ENCODE measurements at places on chromosomes 16 and 17.

DNA sequence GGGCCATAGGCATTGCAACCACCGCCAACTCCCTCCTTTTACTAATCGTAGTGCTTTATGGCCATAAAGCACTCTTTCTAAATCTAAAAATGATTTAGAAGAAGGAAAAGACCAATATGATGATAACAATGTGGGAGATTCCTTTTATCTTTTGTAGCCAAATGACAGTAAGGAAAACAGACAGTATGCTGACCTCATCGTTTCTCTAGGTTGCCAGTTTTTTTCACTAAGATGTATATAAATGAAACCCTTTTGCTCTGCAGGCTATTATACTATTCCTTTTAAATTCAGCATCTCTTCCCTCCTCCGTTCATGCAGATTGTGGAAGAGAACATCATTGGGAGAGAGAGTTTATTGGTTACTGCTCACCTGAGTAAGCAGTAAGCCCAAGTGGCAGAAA is 25.3 kb downstream of the OTOA start:
- DNase-seq, result no peak

- no peak for DNase-seq
Measured at GRCh38 chr17:65556910-65557348, 4.5 kb downstream of the AXIN2 start.

- no peak for DNase-seq
Measured at GRCh38 chr17:70049801-70050591, 25.0 kb upstream of the KCNJ16 start.

DNA sequence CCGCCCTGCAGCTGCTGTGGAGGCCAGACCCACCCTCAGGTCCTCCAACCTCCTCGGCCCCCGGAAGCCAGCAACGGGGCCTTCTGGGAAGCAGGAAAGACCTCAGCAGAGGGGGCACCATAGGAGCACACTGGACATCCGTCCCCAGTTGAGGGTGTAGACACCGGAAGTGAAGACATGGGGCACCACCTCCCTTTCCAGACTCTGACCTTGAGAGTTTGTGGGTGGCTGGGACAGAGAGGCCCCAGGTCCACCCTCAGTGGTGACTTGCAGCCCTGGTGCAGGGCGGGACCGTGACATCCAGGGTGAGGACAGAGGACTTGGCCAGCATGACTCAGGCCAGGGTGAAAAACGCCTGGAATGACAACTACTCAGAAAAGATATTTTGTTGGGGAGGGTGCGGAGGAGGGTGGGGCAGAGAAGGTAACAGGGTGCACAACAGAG is 19.9 kb downstream of the CEP295NL start:
- DNase-seq, result no peak

DNA sequence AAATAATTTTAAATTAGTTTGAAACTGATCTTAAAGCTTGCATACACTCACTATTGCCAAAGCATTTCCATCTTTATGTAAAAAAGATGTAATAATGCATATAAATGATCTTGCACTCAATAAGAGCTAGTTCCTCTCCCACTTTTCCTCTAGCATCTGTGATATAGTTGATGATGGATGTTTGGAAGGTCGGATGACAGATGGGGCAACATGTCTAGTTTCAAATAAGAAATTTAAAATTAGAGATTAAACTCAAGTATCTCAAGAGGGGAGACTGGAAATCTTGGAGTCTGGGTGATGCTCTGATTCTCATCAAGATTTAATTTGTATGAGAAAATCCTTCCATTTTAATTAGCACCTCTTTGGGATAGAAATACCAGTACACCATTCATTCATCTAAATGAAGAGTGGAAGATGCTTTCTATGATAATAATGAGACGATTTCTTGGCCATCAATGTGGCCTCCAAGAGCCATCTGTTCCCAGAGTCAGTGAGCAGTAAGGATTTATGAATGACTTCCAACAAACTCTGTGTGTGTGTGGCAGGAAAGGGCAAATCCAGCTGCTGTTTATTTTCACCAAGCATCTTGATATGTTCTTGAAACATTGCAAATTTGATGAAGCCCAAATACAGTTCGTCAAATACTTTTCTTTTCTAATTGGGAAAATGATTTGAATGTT is 616.3 kb upstream of the CDH8 start:
- DNase-seq, result no peak

GRCh38 chr17:4594931-4595684 is 10.8 kb downstream of the SMTNL2 start:
- DNase-seq, result no peak

- DNase-seq, result no peak
Measured at GRCh38 chr17:64388961-64389565, 1.6 kb downstream of the PECAM1 start.

GRCh38 chr16:73042807-73043206 is 5.1 kb downstream of the ZFHX3 start:
- DNase-seq, result no peak

DNA sequence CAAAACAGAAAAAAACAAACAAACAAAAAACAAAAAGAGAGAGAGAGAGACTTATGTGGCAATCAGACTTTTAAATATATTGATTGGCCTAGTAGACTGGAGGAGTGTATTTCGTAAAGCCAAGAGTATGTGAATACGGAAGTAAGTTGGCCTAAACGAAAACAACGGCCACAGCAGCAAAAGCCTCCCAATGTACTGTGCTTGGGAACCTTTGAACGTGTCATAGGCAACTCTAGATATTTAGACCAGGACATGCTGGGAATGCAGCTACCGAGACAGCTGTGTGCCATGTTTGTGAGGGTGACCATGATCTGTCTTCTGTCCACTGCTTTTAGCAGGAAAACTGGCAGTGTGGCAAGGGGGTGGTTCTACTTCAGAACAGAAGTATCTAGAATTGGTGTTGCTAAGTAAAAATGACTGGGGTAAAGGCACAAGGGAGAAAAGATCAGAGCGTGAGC is 7.4 kb downstream of the MAF start:
- no peak for DNase-seq

DNA sequence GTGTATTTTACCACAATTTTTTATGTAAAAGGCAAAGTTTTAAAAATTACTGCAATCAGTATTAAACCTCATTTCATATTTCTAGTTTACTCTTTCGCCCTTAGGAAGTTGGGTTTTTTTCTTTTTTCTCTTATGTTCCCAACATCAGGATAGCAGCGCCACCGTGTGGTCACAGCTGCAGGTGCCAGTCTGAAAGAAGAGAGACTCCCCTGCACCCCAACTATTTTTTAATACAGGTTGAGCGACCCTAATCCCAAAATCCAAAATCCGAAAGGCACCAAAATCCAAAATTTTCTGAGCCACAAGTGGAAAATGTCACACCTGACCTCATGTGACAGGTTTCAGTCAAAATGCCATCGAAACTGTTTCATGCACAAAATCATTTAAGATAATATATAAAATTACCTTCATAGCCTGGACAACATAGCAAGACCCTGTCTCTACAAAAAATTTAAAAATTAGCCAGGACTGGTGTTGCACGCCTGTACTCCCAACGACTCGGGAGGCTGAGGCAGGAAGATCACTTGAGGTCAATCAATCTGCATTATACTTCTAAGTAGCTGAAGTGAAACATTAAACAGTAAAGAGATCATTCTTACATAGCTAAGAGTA is 21.8 kb upstream of the ASGR2 start:
- peak; percentile 56 for DNase-seq

GRCh38 chr16:24748242-24748641 is 18.8 kb downstream of the TNRC6A start:
- DNase-seq, result no peak

DNA sequence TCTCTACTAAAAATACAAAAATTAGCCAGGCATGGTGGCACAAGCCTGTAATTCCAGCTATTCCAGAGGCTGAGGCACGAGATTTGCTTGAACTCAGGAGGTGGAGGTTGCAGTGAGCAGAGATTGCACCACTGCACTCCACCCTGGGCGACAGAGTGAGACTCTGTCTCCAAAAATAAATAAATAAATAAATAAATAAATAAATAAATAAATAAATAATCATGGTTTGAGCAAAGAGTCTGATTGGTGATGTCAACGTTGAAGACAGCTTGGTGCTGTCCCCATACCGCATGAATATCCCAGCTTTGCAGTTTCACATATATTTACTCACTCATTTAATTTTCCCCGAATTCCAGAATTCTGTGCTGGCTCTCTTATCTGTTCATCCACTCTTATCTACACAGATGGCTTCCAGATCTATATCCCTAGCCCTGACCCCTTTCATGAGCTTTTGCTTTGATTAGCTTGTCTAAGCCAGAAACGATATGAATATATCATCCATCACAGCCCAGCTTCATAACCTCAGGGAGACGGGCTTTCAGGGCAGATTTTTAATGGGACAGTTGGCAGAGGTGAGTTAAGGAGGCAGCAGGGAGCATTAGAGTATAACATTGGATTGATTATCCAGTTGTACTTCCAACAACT is 91.0 kb downstream of the SPACA3 start:
- DNase-seq, result no peak

- no peak for DNase-seq
Measured at GRCh38 chr16:57406881-57407280, 2.3 kb downstream of the CCL17 start.

- no peak for DNase-seq
Measured at GRCh38 chr16:9843424-9844018, 338.7 kb downstream of the GRIN2A start.

- DNase-seq, result no peak
Measured at GRCh38 chr16:49488336-49488735, 114.7 kb downstream of the C16orf78 start.

GRCh38 chr17:80274871-80275449 is 14.3 kb downstream of the RNF213 start:
- no peak for DNase-seq

DNA sequence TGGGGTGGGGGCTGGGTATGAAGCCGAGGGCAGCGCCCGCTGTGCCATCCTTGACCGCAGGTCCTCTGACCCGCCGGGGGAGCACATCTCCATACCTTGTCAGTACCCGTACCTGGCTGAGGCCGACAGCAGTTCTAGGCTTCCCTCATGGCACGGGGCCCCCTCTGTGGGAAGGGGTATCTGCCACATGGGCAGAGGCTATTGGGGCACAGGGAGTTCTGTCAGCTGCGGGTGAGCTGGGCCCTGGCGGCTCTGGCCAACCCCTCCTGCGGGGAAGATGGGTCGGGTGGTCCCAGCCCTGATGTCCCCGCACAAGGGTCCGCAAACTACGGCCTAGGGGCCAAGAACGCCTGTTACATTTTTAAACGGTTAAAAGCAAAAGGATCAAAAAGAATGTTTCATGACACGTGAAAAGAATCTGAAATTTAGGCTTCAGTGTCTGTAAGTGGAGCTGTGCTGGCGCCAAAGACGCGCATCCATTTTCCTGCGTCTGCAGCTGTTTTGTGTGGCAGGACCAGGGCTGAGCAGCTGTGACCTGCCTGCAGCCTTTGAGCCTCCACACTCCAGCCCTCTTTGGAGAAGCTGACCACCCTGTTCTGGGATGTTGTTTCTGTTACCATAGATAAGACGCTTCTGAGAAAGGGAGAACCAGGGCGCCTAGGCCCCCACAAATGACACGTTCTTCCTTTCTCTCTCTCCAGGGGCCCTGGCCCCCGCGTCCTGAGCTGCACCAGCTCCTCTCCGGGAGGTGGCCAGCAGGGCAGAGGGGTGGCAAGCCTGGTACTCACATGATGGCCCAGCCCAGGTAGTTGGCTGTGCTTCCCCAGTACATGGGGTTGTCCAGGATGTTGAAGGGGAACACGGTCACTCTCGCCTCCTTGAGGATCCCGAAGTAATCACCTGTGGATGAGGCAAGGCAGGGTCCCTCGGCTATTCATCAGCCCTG is 12.7 kb upstream of the RASD1 start:
- DNase-seq, result no peak

- DNase-seq, result no peak
Measured at GRCh38 chr17:22692066-22692805, 999.9 kb downstream of the KCNJ18 start.

- no peak for DNase-seq
Measured at GRCh38 chr17:16255481-16255921, 38.5 kb downstream of the PIGL start.

DNA sequence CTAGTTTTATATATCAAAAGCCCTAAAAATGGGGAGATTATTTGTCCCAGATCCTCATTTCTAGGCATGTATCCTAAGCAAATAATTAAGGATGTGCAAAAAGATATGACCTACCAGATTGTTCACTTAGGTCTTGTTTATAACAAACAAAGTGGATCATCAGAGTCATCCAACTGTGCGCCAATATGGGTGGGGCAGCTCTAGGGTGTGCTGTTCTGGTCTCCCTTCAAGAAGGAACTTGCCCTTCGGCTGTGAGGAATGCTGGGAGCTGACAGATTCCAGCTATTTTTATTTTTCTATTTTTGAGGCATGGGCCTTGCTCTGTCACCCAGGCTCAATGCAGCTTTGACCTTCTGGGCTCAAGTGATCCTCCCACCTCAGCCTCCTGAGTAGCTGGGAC is 13.8 kb downstream of the CHP2 start:
- no peak for DNase-seq

DNA sequence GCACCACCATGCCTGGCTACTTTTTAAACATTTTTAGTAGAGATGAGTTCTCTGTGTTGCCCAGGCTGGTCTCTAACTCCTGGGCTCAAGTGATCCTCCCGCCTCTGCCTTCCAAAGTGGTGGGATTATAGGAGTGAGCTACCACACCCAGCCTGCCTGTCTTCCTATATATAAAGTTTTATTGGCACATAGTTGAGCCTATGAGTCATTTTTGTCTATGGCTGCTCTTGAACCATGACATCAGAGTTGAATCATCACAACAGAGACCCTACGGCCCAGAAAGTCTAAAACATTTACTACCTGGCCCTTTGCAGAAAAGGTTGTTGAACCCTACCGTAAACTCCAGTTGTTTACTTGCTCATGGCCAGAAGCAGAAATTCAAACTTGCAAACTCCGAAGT is 7.9 kb downstream of the SEPTIN12 start:
- DNase-seq, result no peak
